ENCODE measurements at places on chromosomes 12 and 14.

- no peak for DNase-seq
These were observed 3.4 kb downstream of the APOLD1 start for GRCh38 chr12:12788675-12789368.

- no peak for DNase-seq
These were observed 369.1 kb downstream of the RGS6 start for GRCh38 chr14:72301352-72301751.

- DNase-seq, result no peak
These were observed 2.4 kb downstream of the TIGAR start for GRCh38 chr12:4323396-4323795.

- no peak for DNase-seq
These were observed 220.6 kb upstream of the TMEM260 start for GRCh38 chr14:56358851-56359614.

DNA sequence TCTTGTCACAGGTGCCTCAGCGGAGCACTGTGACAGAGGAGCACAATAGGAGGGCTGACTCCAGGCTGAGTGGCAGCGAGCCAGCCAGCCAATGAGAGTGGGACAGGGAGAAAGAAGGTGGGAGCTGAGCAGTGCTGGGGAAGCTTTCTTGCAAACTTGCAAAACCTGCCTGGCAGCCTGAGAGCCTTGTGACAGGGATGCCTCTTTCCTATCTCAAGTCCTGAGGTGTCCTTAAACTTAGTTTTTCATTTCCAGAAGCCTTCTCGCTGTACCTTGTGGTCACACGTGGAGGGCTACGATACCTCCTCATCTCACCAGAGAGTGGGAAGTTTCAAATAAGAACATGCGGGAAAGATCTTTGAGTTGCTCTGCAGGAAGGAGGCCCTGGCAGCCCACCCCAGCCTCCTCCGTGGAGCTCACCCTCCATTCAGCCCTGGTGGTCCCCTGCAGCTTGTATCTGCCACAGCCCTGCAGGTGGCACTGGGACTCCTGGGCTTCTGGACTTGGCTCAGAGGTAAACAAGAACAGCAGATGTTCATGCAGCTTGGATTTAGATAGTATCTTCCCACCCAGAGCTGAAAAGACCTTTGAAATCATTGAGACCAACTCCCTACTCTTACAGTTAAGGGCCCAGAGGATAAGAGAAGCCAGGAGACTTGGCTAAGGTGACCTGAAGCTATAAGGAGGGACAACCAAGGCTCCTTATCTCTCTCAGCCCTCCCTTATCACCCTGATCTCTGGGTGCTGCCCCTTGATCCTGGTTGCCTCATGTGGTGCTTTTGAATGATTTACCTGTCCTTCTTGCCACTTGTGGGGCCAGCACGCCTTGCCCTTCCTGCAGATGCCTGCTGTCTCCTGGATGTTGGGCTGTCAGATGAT, 153.5 kb upstream of the MAX start:
- DNase-seq, result no peak

DNA sequence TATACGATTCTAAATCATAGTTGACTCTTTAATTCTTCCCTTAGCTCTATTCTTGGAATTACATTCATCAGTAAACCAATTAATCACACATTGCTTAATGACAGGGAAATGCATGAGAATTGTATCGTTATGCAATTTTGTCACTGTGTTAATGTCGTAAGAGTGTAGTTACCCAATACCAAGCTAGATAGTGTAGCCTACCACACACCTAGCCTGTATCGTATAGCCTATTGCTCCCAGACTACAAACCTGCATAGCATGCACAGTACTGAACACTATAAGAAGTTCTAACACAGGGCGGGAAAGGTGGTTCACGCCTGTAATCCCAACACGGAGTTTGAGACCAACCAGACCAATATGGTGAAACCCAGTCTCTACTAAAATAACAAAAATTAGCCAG, 24.7 kb downstream of the HNRNPC start:
- no peak for DNase-seq

GRCh38 chr12:110635055-110635454, 21.1 kb downstream of the TCTN1 start:
- DNase-seq, result no peak

DNA sequence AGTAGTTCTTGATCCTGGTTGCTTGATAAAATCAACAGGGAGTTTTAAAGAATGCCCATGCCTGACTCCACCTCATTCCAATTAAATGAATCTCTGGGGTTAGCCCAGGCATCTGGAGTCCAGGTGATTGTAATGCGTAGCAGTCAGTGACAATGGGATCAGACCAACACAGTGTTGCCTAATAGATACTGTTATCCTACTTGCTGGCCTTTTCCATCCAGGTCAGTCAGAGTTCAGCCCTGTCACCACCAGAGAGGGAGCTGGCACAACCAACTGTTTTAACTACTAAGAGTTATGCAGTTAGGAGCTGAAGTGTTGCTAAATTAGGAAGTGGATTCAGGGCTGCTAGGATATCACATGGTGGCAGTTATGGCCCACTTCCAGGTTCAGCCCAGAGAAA, 107.1 kb downstream of the GPR135 start:
- no peak for DNase-seq

DNA sequence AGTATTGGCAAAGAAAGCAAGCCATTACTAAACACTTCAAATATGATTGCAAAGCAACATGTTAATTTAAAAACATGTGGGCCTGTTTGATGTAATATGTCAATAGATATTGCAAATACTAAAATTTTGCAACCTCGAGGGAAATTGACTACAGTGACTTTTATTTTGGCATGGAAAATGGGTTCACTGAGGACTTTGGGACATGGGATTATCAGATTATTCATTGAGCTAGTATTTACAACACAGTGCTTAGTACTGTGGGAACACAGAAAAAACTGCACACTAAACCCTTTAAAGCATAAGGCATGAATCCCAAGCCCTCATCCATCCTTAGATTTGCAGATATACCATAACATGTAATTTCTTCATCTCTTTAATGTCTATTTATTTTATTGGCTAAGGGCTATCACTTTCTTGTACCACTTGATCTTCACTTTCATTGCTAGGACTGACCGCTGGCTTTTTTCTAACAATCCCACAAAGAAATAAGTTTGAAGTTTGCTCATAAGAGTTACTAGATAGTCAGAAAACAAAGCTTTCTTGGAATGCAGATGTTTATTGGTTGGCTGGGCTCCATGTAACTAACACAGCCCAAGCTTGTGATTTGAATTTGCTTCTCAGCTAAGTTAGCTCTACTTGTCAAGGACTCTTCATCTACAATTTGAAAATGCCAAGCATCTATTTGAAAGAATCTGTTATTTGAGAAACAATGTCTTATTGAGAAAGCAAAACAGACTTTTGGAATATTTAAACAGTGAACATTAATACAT, 48.7 kb downstream of the PPFIBP1 start:
- DNase-seq, result no peak

Measured in skeletal muscle cell (primary cell).